Hematopoietic multipotent progenitor cell treated with erythropoietin and hydrocortisone succinate and interleukin-3 and kit ligand, for 4 days (in vitro differentiated cells): ENCODE measurements at places on chromosomes 5 and 9.
A peak's percentile ranks its signal among the peaks of the same experiment; 100 is the strongest.

DNA sequence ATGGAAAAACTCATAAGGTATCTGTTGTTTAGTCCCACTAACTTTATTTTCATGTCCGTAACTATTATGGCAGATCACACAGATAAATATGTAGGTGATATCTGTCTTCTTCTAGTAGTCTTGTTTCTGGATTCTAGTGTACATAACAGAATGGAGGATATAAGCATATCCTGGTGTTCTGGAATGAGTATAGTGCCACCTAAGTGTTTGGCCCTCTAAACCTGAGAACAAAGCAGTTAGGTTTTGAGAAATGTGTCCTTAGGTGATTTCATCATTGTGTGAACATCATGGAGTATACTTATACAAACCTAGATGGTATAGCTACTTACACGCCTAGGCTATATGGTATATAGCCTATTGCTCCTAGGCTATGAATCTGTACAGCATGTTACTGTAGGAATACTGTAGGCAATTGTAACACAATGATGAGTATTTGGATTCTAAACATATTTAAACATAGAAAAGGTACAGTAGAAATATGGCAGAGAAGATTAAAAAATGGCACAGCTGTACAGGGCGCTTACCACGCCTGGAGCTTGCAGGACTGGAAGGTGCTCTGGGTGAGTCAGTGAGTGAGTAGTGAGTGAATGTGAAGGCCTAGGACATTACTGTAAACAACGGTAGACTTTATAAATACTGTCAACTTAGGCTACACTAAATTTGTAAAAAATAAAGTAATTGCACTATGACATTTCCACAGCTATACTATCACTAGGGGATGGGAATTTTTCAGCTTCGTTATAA lies 150.3 kb upstream of the SLC24A2 start:
- DNase-seq = no peak

GRCh38 chr5:122180863-122181548 lies 51.7 kb downstream of the ZNF474 start:
- DNase-seq = no peak

GRCh38 chr5:123626051-123626450 lies 114.1 kb downstream of the CSNK1G3 start:
- DNase-seq = no peak

- peak; percentile 46 for DNase-seq
These were observed 96.5 kb upstream of the CAST start for GRCh38 chr5:96565582-96566265.

DNA sequence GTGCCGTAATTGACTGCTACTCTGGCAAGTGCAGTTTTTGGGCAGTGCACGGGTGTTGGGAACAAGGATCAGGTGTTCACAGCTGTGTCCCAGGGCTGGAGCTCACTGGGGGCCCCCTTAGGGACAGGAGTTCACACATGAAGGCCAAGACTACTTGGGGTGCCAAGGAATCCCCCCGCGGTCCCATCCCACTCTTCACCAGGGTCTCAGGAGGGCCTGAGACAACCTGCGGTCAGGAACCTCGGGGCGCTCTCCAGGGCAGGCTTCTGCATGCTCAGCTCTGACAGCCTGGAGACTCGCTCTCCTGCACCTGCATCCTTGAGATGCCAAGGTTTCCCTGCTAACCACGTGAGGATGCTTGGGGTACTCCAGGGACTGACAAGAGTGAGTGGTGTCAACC lies 2.3 kb upstream of the MAN1B1 start:
- DNase-seq = no peak

DNA sequence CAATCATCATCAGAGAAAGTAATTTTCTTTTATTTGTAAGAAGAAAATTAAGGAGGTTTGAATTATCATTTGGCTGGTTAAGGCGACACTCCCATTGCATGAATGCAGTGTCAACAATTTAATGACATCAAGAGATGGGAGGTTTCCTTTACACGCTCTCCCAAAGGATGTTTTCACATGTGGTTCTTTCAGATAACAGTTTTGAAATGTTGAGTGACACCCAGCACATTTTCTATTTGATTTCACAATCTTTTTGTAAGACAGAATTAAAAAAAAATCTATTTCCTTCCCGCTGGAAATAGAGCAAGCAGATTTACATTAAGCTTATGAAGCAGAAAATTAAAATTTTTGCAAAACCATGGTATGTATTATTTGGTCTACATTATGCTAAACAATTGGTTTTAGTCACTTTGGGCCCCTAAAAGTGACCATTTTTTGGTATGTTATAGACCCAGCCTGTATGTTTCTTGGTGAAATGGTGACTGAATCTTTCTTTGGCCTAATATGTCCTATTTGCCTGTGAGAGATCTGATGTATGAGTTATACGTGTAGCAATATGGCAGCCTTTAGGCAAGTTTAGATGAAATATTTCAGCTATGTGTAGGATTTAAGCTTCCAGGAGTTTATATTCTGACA lies 18.9 kb upstream of the ANKRD55 start:
- DNase-seq = peak; percentile 91

DNA sequence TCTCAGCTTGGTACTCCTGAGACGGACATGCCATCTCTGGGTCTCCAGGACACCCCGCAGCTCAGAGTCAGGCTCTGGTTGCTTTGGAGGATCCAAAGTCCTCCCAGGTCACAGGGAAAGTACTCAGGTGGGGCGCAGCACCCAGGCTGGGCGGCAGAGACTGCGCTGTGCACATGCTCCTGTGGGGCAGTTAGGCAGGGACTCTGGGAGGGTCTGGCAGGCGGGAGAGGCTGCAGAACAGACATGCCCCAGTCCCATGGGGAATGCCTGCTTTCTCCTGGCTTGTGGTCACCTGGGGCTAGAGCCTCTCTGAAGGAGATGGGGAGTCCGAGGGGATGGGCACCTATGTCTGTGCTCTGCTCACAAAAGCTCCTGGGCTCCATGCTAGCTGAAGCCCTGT lies 45.3 kb upstream of the ITGA2 start:
- no peak for DNase-seq

DNA sequence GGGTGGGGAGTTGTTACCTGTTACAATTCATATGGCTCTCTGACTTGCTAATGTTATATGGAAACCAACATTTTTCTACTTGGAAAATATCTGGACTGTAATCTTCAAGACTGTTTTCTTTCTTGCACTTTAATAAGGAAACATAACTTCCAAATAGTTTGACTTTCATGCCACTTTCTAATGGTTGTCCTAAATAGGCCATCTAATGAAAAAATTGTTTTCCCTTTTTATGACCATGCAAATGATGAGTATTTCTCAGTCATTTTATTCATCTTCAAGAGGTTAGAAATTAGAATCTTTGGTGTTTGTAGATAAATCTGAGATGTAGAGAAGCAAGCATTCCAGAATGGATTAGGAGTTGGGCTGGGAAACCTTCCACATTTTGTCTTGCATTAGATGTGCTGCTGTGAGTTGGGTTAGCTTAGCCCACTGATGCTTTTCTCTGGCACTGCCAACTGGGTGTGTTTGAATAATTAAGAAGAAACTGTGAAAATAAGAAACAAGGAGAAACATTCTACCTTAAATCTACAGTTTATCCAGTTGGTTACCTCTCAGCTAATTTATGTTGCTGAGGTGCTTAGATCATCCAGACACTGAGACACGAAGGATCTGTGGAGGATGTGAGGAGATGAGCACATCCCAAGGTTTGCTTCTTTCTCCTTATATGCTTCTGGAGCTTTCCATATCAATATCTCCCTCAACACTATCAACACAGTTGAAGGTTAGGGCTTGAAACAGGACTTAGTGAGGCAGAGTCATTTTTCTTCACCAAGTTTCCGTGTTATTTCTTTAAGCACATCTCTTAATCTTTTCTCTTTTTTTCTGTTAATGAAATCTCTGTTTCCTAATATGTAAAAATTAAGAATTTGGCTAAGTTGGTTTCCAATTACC lies 2.7 kb downstream of the RASGRF2 start:
- no peak for DNase-seq

DNA sequence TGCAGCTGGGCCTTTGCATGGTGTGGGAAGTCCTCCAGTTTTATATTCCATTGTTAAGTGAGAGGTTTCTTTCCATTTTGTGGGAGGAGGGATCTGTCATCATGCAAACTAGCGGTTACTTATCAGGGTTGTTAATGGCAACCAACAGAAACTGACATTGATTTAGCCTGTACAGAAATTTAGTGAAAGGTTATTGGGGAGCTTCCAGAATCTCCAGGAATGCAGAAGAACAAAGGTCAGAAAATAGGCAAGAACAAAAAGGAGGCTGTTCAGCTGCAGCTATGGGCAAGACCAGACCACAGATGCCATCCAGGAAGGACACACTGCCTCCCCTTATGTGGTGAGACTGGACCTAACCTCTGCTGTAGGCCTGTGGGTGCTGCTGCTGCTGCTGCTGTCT lies 395.8 kb downstream of the KDM4C start:
- no peak for DNase-seq

DNA sequence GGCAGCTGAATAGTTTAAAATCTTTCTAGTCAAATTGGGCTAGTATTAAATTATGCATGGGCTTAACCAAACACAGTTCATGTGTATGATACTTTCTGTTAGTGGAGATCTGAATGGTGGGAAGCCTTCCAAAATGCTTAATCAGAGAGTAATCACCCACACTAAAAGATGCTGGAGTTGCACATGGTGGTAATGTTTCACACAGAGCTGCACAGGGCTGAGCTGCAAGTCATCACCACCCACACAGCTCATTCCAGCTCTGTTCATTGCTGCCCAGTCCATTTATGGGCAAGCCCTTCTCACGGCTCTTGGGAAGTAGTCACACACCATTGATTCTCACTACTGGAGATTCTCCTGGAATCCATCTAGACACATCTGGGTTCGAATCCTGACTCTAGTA lies 351.5 kb upstream of the KCNN2 start:
- no peak for DNase-seq
